ENCODE measurements at places on chromosomes 2 and 18.

GRCh38 chr2:239807568-239807967 is 217.6 kb downstream of the NDUFA10 start:
- no peak for DNase-seq

- no peak for DNase-seq
These were observed 14.6 kb downstream of the CYP27C1 start for GRCh38 chr2:127205218-127206125.

GRCh38 chr2:101704046-101704466 is 6.5 kb downstream of the MAP4K4 start:
- DNase-seq: peak; percentile 57

GRCh38 chr2:88216641-88217040 is 46.5 kb downstream of the THNSL2 start:
- no peak for DNase-seq

DNA sequence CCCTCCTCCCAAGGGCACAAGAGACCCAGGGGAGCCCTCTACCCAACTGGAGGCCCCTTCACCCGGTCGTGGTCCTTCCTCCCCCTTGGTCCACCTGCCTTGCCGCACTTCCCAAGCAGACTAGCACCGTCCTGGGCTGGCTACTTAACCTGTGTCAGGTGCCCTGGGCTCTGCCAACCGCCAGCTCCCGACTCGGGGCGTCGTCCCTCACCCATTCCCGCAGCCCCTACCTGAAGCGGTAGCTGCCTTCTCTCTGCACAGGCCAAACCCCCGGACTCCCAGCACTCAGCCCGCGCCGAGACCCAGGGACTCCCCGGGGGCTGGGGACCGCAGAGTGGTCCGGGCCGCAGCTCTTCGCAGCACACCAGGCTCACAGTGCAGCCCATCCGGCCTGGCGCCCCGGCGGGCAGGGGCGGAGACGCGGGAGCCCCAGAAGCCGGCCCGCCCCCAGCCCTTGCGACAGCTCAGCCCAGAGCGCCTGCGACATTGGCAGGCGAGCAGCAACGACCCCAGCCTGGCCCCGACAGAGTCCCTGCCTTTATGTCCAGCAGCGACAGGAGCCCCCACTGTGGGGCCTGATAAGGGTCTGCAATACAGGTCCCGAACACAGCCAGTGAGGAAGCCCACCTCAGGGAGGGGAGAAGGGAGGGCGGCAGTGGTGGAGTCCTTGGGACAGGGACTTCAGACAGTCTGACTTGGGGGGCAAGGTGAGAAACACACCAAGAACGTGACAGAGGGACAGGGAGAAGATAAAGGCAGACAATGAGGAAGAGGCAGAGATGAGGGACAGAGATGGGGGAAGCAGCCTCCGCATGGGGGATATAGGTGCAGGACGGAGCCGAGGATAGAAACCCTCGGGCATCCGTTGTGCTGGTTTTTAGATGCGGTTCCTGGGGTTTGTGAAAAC is 31.0 kb upstream of the TNS1 start:
- DNase-seq: no peak

DNA sequence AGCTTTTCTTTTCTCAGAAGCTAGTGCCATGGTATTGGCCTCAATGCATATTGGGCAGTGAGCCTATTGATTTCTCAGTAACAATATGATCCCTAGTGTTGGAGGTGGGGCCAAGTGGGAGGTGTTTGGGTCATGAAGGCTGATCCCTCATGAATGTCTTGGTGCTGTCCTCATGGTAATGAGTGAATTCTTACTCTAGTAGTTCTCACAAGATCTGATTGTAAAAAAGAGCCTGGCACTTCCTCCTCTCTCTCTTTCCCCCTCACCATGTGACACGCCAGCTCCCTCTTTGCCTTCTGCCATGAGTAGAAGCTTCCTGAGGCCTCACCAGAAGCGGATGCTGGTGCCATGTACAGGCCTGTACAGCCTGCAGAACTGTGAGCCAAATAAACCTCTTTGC is 12.8 kb upstream of the TBC1D8 start:
- no peak for DNase-seq

DNA sequence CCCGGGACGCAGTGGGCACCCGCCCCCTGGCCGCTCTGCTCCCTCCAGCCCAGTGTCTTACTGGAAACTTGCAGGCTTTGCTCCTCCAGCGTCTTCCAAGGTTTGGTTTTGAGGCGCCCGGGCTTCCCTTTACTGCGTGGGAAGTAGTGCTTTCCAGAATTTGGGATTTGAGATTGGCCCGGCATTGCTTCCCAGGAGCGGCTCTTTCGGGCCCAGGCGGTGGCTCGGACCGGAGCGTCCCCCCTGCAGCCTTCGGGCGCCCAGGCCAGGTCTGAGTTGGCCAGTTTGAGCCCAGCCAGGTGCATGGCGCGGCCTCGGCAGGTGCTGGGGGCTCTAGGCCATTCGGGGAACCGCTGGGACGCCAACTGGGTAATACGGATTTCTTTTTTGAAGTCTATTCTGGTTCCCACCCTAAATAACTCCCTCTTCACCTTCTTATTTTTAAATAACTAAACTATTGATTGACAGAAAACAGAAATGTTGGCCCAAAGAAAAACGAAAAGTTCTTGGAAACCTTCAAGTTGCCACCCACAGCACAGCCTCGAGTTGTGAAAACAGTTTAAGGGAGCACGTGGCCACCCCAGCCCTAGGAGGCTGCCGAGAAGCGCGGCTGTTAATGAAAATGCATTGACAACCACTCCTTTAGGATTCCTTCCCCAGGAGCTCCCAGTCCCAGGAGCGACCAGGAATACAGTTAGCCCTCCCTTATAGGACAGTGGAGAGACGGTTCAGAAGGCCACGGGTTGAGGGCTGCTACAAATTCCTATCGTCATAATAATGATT is 766 bp downstream of the SNTG2 start:
- DNase-seq: no peak

- DNase-seq: no peak
These were observed 27.9 kb upstream of the SPTBN1 start for GRCh38 chr2:54428108-54428831.

- DNase-seq: no peak
These were observed 58.3 kb upstream of the MAPRE3 start for GRCh38 chr2:26911911-26912861.

- DNase-seq: no peak
These were observed 475.2 kb upstream of the UBE2E3 start for GRCh38 chr2:180505203-180505602.

GRCh38 chr18:5142859-5143258 is 54.2 kb downstream of the AKAIN1 start:
- DNase-seq: no peak

- DNase-seq: no peak
These were observed 77.5 kb downstream of the DIS3L2 start for GRCh38 chr2:232038881-232039485.
